RWPE1 (cell line): ENCODE measurements at places on chromosomes 2 and 18.

DNA sequence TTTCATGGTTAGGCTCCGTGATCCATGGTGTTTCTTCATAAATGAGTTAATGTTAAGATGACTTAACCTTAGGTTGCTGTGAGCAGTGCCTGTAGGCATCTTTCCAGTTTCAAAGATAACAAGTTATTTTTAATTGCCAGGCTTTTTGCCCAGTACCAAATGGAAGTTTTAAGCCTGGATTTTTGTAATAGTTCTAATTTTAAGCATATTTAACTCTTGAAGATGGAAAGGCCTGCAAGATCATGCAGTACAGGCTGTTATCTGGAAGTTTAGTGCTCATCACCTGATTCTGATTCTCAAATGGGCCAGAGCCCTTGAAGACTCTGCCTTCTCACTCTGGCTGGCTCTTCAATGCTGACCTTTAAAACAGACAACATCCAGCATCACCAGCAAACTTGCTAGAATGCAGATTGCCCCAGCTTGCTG is 141.3 kb downstream of the NCK2 start:
- DNase-seq, result no peak

DNA sequence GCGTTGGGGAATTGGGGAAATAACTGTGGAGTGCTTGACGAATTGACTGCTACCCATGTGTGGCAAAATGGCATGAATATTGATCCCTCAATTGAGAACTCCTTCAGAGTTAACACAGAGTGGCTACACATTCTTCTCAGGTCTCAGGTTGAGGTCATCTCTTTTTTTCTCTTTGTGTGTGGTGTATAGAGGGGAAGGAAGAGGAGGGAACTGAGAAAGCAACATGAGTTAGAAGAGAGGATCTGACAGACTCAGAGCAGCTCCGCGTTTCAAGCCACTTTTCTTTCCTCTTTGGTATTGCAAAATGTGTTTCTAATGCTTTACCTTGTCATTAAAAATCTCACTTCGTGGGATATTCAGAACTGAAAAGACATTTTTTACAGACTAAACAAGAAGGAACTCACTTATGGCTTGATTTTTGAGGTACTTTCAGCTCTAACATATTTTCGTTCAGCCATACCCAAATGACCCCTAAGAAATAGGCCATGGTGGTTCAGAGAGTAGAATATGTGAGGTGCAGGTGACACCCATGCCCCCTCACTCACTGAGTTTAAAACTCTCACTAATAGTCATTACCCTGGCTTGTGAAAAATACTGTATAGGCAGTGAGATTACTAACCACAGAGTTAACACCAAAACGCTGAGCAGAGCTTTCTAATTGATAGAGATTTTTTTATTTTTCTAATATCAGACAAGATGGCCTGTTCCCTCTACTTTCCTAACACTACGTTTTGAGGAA is 22.5 kb downstream of the STAT4 start:
- no peak for DNase-seq

DNA sequence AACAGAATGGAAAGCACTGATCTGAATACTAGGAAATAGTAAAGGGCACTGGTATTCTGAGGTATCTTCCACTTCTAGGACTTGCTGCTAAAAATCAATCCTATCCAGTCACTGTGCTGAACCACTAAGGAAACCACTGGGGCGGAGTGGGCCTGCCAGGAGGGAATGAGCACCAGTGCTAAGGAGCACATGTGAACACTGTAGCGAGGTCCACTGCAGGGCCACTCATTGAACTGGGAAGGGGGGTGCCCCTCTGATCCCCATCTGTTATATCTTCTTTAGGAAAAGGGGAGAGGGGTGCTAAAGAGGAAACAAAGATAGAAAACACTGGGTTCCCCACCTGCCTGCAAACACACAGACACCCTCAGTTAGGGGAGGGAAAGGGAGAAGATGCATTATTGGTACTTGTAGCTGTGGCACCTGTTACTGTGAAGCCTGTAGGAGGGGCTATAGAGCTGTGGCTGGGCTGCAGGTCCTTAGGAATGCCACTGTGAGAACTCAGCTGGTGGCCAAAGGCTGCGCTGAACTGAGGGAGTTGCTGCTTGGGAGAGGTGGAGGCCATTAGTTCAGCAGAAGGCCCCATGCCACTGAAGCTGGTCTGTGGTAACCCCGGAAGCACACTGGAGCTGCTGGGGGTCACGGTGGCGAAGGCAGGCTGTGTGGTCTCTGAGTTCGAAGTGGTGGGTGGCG is 81.8 kb downstream of the INO80D start:
- no peak for DNase-seq

DNA sequence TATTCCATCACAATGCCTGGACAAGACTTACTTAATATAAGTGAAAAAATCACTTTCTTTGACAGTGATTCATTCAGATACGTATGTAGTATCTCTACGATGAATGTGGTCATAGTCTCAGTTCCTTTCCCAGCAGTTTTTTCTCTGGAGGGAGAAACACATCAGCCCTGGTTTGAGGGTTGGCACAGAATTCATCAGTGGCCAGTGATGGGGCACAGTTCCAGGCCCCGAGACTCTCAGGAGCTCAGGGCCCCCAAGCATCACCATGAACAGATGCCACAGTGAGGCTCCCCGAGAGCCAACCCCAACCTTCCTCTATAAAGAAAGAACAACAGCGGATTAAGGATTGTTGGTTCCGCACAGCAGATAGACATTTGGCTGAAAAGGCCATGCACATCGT is 12.5 kb downstream of the PRKAG3 start:
- DNase-seq, result no peak

- no peak for DNase-seq
Observed at GRCh38 chr18:62683935-62684334, 31.4 kb upstream of the PHLPP1 start.

DNA sequence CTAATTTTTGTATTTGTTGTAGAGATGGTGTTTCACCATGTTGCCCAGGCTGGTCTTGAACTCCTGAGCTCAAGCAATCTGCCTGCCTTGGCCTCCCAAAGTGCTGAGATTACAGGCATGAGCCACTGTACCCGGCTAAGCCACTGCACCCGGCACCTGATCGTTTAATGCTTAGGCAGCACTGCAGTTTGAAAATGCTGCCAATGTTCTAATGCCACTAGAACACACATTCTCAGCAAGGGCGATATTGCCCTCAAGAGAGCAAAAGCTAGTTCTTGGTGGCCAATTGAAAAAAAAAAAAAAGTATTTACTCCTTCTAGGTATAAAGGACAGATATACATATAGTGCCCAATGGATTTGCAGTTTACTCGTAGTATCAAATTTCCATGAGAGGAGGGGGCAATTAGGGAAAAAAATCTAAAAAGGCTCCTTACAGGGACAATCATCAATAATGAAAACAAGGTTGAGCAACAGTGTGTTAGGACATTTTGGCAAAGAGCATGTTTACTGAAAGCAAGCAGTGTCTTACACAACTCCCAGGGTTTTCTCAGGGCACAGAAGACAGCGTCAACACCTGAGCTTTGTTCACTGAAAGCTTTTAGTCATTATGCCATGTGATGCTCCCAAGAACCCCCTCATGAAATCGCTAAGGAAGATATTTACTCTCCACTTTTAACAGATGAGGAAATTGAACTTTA is 199.9 kb upstream of the PKDCC start:
- no peak for DNase-seq

- no peak for DNase-seq
Observed at GRCh38 chr2:156907806-156908205, 349.7 kb upstream of the GALNT5 start.

- DNase-seq, result no peak
Observed at GRCh38 chr2:198968545-198968944, 489.2 kb downstream of the SATB2 start.

GRCh38 chr2:784753-785152 is 107.5 kb upstream of the TMEM18 start:
- DNase-seq, result no peak

- DNase-seq, result peak; percentile 36
Observed at GRCh38 chr2:181677912-181678586, 2.3 kb downstream of the NEUROD1 start.

DNA sequence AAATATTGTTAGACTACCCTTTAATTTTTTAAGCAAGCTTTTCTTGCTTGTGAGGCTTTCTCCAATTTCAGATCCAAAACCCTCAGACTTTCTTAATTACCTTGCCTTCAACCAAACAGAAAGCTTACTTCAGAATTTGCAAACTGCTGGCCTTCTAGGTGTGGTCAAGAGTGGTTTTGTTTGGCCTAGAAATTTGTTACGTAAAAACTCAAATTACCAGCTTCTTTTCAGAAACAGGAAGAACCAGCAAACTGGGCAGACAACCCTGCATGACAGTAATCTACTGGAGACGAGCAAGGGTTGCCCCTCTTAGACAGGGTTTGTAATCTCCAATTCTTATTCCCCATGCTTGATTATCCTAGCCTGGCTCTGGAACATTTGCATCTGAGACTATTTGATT is 27.1 kb downstream of the SRBD1 start:
- DNase-seq, result no peak

- DNase-seq, result peak; percentile 55
Observed at GRCh38 chr2:112187805-112188596, 49.8 kb downstream of the FBLN7 start.

DNA sequence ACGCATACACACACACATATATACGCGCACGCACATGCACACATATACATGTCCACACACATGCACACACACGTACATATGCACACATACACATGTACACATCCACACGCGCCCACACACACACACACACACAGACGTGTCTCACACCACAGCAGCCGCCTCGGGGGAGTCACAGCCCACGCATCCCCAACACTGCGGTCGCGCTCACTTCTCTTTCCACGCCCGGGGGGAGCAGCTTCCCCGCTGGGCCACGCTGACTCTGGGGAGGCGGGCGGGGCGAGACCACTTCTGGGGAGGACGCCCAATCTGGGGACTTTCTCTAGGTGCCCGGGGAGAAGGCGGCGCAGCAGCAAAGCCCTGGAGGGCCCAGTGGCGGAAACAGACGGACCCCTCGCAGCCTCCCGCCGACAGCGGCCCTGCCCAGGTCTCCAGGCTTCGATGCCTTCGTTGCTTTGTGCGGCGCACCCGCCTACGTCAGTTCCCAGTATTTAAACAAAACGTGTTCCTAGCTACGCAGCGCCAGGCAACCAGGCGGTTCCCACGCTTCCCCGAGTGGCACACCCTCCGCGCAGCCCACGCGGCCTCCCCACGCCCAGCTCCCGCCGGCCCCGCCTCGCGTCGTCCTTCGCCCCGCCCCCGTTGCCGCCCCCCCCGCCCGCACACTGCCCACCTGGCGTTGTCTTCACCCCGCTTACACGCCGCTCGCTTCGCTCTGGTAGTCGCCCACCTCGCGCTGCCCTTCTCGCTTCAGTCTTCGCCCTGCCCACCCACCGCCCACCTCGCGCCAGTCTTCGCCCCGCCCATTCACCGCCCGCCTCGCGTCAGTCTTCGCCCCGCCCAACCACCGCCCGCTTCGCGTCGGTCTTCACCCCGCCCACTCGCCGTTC is 810 bp upstream of the RBFA start:
- peak; percentile 93 for DNase-seq
